ENCODE measurements at places on chromosomes 6 and 20. TPM values are rescaled to one million over a fixed set of nuclear protein-coding genes. Genes with fewer than 3 reads are reported as not detected.
A peak's percentile ranks its signal among the peaks of the same experiment; 100 is the strongest.

GRCh38 chr6:163418311-163419029 lies 4.0 kb downstream of the QKI start:
- H3K27me3 ChIP-seq: no peaks in the 10 kb centered on the region
- peaks cover 41% of the 10 kb centered on the region for H3K4me1 ChIP-seq
- H3K27ac ChIP-seq: peak overlapping the region; percentile 99
- H3K36me3 ChIP-seq: no peaks in the 10 kb centered on the region

DNA sequence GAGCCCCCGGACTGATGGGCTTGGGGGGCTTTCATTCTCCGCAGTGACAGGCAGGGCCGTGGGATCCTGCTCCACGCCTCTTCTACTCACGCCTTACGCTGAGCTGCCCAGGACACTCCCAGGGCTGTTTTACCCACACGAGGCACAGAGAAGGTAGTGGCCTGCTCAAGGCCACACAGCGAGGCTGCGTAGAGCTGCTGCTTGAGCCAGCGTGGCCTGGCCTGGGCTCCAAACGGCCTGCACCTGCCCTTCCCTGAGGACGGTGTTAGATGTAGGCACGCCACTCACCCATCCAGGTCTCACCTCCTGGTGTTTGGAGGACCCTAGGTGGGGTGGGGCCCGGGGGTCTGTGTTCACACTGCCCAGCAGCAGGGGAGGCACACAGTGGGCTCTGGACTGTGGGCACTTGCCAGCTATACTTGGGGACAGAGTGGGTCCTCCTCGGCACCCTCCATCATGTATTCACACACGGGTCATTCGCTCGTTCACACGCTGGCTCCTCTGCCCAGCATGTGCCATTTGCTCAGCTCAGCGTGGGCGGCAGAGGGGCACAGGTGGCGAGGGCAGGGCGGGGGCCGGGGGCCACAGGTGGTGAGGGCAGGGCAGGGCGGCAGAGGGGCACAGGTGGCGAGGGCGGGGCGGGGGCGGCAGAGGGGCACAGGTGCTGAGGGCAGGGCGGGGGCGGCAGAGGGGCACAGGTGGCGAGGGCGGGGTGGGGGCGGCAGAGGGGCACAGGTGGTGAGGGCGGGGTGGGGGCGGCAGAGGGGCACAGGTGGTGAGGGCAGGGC lies 18.4 kb upstream of the RBBP8NL start:
- H3K4me1 ChIP-seq: no peaks in the 10 kb centered on the region
- H3K27ac ChIP-seq: no peak overlapping the region
- no peaks in the 10 kb centered on the region for H3K36me3 ChIP-seq
- DNase-seq: no peak

DNA sequence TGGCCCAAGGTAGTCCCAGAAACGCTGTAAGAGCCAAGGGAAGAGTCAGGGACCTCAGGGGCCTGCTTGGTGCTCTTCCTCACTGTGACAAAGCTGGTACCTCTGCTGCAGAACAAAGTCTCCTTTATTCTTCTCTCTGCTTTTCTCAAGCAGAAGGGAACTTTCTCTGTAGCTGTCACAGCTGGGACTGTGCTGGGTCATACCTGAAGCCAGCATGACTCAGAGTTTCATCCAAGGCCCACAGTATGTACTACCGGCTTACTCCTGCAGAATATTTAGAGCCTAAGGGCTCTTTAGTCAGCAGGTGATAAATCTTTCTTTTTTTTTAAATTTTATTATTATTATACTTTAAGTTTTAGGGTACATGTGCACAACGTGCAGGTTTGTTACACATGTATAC lies 183.2 kb downstream of the TINAG start:
- H3K4me1 ChIP-seq: no peaks in the 10 kb centered on the region
- H3K27ac ChIP-seq: no peak overlapping the region
- no peak for DNase-seq
- H3K27me3 ChIP-seq: no peaks in the 10 kb centered on the region
- H3K4me3 ChIP-seq: no peak overlapping the region

GRCh38 chr6:83962582-83962981 lies 71.0 kb upstream of the MRAP2 start:
- DNase-seq: no peak
- H3K27ac ChIP-seq: no peak overlapping the region
- no peaks in the 10 kb centered on the region for H3K4me1 ChIP-seq

DNA sequence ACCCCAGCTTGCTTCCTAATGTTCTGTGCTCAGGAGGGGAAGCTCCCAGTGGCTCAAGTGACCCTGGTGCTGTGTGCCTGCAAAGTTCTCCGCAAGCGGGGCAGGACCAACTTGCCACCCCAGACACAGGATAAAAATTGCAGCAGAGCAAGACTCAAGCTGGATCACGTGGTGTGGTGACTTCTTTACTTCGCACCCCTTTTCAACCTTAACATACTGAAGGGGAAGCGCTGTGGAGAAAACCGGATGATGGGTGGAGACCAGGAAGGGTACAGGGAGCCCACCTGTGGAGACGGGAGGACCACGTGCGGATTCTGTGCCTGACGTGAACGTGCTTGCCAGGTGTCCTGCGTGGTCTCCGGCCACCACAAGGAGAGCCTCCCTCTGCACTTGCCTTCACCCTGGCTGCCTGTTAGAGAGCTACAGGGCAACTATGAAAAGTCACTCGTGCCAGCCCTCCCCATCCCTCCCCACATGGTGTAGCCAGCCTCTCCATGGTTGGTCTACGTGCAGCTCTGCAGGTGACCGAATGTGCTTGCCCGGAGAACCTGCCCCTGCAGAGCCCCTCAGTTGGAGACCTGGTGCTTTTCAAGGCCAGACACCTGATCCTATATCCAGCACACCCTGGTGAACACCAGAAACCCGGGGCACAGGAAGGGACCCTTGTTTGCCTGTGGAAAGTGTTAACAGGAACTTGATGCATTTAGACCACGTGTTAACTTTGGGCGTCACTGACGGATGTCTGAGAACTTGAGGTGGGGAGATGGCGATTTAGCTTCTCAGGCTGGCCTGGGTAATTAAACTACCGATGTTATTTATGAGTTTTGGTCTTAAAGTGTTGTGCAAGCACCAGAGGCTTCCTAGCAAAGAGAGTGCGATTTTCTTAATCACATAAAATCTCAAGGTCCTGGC lies 23.9 kb upstream of the DACT2 start:
- no peak overlapping the region for H3K27ac ChIP-seq
- H3K27me3 ChIP-seq: peaks cover 8% of the 10 kb centered on the region
- no peaks in the 10 kb centered on the region for H3K4me1 ChIP-seq
- no peak for DNase-seq
- H3K36me3 ChIP-seq: no peaks in the 10 kb centered on the region

GRCh38 chr6:106069478-106069877 lies 16.7 kb upstream of the PRDM1 start:
- no peak overlapping the region for H3K27ac ChIP-seq
- no peak overlapping the region for H3K4me3 ChIP-seq
- no peak for DNase-seq
- no peaks in the 10 kb centered on the region for H3K36me3 ChIP-seq
- no peaks in the 10 kb centered on the region for H3K27me3 ChIP-seq
- H3K4me1 ChIP-seq: no peaks in the 10 kb centered on the region

- H3K27ac ChIP-seq: no peak overlapping the region
- no peak overlapping the region for H3K4me3 ChIP-seq
- no peaks in the 10 kb centered on the region for H3K36me3 ChIP-seq
- peaks cover 56% of the 10 kb centered on the region for H3K4me1 ChIP-seq
- H3K27me3 ChIP-seq: no peaks in the 10 kb centered on the region
- DNase-seq: no peak
Measured at GRCh38 chr6:16508959-16509358, 252.3 kb downstream of the ATXN1 start.

DNA sequence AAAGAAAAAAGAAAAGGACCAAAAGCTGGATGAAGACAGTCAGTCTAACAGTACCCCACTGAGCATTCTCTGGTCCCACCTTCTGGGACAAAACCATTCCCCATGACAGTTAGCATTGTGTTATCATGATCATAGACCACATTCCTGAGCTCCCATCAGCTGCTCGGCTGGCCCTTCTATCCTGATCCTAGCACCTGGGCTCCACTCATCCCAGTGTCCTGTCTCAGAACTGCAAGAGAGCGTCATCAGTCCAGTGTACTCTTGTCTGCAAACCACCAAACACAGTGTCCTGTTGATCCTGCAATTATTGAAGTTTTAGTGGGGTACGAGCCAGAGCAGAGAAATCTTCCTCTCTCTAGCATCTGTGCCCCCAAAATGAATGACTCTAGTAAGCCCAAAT lies 16.0 kb upstream of the TAAR1 start:
- no peak overlapping the region for H3K27ac ChIP-seq
- no peak for DNase-seq
- no peaks in the 10 kb centered on the region for H3K36me3 ChIP-seq

- peaks cover 4% of the 10 kb centered on the region for H3K36me3 ChIP-seq
- no peak overlapping the region for H3K27ac ChIP-seq
- H3K4me3 ChIP-seq: no peak overlapping the region
- DNase-seq: no peak
Measured at GRCh38 chr6:87213364-87213763, 58.0 kb downstream of the ZNF292 start.

DNA sequence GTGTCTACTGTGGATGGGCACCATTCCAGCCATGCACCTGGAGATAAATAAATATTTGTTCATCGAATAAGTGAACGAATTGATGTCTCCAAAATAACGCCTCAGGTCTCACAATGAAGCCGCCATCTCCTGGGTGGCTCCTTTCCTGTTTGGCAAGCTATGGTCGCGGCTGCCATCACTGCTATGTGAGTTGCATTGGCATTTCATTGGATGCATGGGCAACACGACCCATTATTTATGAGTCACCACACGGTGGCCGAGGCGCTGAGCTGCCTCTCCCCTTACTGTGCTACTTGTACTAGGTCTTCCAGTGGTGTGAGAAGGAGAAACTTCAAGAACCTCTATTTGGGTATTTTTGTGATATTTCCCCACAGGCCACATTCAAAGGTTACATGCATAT lies 21.3 kb upstream of the PDE10A start:
- DNase-seq: no peak
- H3K36me3 ChIP-seq: no peaks in the 10 kb centered on the region
- no peaks in the 10 kb centered on the region for H3K27me3 ChIP-seq

DNA sequence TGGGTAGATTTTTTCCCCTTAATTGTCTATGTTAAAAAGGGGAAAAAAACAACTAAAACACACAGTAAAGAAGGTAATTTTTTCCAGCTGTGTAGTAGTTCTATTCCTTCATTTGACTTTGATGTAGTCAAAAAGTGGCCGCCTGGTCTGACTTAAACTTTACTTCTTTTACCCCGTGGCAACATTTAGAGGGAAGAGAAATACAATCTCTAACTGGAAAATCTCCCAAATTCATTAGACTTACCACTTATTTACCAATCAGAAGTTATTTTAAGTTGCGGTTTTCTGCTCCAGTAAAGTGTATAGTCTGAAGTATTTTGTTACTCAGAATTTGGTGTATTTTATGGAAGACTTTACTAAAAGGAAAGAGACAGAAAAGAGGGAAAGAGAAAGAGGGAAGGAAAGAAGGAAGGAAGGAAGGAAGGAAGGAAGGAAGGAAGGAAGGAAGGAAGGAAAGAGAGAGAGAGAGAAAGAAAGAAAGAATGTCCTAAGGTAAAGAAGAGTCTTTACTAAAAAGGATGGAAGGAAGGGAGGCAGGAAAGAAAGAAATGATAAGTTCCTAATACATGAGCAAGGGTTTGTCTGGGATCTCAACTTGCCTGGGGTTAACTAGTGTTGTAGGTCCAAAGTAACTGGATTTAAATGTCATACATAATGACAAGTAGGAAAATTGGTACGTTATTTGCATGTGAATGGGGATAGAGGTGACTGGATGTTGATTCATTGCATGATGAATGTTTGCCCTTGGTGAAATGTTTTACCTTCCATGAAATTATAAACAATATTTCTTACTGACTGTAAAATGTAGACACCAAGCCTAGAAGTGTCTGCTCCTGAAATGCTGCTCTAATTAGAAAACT lies 135.1 kb downstream of the SAMD5 start:
- H3K27ac ChIP-seq: no peak overlapping the region
- no peaks in the 10 kb centered on the region for H3K27me3 ChIP-seq
- no peak for DNase-seq

- H3K27ac ChIP-seq: no peak overlapping the region
Measured at GRCh38 chr20:59333951-59334350, 33.5 kb downstream of the EDN3 start.

GRCh38 chr6:148525453-148525852 lies 182.8 kb downstream of the SASH1 start:
- no peak overlapping the region for H3K4me3 ChIP-seq
- peaks cover 15% of the 10 kb centered on the region for H3K4me1 ChIP-seq
- H3K27ac ChIP-seq: peak overlapping the region; percentile 24
- no peaks in the 10 kb centered on the region for H3K36me3 ChIP-seq
- no peaks in the 10 kb centered on the region for H3K27me3 ChIP-seq

DNA sequence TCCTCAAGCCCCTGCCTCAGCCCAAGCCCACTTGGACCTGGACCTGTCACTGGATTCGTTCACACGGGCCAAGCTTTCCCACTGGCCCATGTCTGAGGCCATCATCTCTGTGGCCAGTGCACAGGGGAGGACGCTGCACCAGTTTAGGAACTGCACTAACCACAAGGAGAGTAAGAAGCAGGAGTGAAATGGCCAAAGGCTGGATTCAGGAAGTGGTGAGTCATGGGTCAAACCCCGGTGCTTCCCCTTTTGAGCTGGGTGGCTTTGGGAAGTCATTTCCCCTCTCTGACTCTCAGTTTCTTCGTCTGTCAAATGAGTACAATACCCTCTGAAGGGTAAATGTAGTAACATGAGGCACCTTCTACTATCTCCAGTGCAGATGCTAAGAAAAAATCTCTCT lies 87.9 kb downstream of the CD40 start:
- peak; percentile 40 for DNase-seq
- H3K27me3 ChIP-seq: peaks cover 18% of the 10 kb centered on the region
- peaks cover 4% of the 10 kb centered on the region for H3K4me1 ChIP-seq
- no peak overlapping the region for H3K27ac ChIP-seq

DNA sequence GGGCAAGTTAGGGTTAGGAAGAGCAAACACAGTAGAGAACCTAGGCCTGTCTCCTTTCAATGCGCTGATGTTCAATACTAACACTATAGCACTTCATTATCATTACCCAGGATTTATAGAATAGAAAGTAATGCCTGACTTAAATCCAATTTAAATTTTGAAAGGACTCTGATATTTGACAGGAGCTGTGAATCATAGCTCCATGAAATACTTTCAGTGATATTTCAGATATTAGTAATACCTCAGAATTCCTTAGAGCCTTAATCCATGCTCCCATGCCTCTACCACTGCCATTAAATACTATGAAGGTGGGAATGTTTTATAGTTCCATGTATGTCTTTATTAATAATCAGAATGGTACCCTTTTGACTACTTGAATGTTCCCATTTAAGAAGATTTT lies 530.2 kb downstream of the BCKDHB start:
- no peak for DNase-seq
- H3K27me3 ChIP-seq: no peaks in the 10 kb centered on the region
- no peaks in the 10 kb centered on the region for H3K4me1 ChIP-seq

Gene HUS1B
- total RNA-seq: not detected

Gene NT5E
- 4.1 TPM for total RNA-seq

Gene HLA-G
- total RNA-seq: not detected

Gene MAS1L
- total RNA-seq: not detected

Gene ETV7
- not detected for total RNA-seq

Gene ABHD16B
- not detected for total RNA-seq

Gene SLC35F1
- total RNA-seq: 0.29 TPM

All from gastrocnemius medialis (tissue), 4 donors.